Thymus (tissue), 14 donors: ENCODE measurements at places on chromosomes 6 and 20. TPM values are rescaled to one million over a fixed set of nuclear protein-coding genes. Genes with fewer than 3 reads are reported as not detected.

- no peak overlapping the region for H3K4me3 ChIP-seq
- H3K36me3 ChIP-seq: no peaks in the 10 kb centered on the region
- H3K27ac ChIP-seq: no peak overlapping the region
- H3K4me1 ChIP-seq: no peaks in the 10 kb centered on the region
- no peaks in the 10 kb centered on the region for H3K27me3 ChIP-seq
Measured at GRCh38 chr6:140480852-140481251, 1106.4 kb upstream of the CITED2 start.

DNA sequence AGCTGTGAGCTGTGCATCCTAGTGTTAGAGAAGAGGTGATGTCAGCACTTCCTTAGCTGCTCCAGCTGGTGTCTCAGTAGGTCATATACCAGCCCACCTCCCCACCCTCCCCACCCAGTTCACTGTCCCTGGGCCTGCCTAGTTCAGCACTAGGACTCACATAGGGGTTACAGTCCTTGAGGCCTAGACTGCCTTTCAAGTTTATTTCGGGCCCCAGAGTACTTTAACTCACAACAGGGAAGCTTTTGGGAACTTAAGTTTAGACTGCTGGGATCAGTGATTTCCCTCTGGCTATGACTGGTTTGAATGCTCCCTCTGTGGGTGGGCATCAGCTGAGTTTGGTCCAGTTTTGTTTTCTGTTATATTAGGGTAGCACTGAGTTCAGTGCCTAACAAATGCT, 139.2 kb upstream of the MMS22L start:
- DNase-seq: no peak
- no peaks in the 10 kb centered on the region for H3K4me1 ChIP-seq
- H3K27me3 ChIP-seq: no peaks in the 10 kb centered on the region

DNA sequence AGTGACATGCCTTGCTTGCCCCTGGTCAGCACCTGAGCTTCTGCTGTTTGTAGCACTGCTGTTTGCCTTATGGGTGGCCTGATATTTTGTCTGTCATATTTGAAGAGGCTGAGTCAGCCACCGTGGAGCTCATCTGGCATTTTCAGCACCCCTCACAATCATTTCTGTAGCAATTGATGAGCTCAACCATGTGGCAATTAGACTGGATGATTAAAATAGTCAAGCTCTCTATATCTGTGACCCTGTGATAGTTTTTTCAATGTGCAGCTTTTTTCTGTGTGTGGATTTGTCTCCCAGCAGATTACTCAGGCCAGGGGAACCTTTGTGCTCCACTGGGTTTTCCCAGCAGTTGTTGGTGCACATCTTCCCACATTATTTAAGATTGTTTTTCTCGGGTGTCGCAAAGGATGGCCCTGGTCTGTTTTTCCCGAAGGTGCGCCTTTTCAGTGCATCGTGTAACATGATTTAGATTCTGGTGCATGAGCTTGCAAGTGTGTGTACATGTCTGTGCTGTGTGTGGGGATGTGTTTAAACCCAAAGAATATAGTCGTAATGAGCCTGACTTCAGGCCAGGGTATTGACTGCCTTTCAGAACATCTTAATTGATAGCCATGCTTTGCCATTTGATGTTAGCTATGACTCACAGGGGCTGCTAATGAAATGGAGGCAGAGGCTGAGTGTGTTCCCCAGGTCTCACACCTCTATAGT, 31.6 kb upstream of the GLP1R start:
- no peaks in the 10 kb centered on the region for H3K36me3 ChIP-seq
- no peak overlapping the region for H3K27ac ChIP-seq
- H3K4me1 ChIP-seq: no peaks in the 10 kb centered on the region
- H3K27me3 ChIP-seq: no peaks in the 10 kb centered on the region
- H3K4me3 ChIP-seq: no peak overlapping the region

DNA sequence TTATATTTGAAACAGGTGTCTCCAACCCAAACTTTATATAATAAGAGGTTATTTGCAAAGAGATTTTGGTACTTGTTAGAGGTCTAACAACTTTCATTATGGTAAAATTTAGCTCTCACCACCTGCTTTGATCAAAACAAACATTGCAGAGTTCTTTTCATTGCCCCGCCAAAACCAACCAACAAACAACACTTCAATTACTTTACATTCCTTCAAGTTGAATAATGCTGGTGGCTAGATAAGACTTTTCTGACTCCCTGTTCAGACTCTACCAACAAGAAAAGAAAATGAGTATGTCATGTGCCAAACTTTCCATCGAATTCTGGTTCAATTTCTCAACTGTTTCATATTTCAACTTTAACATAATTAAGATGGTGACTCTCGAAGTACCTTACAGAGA, 311.1 kb downstream of the ADGRG6 start:
- no peaks in the 10 kb centered on the region for H3K4me1 ChIP-seq
- no peaks in the 10 kb centered on the region for H3K36me3 ChIP-seq
- no peaks in the 10 kb centered on the region for H3K27me3 ChIP-seq

GRCh38 chr6:137832110-137832509, 34.9 kb upstream of the TNFAIP3 start:
- H3K4me1 ChIP-seq: peaks cover 23% of the 10 kb centered on the region
- H3K4me3 ChIP-seq: no peak overlapping the region
- no peaks in the 10 kb centered on the region for H3K36me3 ChIP-seq
- no peaks in the 10 kb centered on the region for H3K27me3 ChIP-seq

- DNase-seq: no peak
- no peaks in the 10 kb centered on the region for H3K36me3 ChIP-seq
- no peaks in the 10 kb centered on the region for H3K27me3 ChIP-seq
- no peaks in the 10 kb centered on the region for H3K4me1 ChIP-seq
Measured at GRCh38 chr6:103672169-103672568, 1187.5 kb downstream of the HACE1 start.

GRCh38 chr6:159045801-159046200, 1.0 kb upstream of the TAGAP start:
- peaks cover 6% of the 10 kb centered on the region for H3K4me1 ChIP-seq
- H3K27ac ChIP-seq: no peak overlapping the region
- H3K4me3 ChIP-seq: no peak overlapping the region
- H3K36me3 ChIP-seq: peaks cover 16% of the 10 kb centered on the region
- H3K27me3 ChIP-seq: no peaks in the 10 kb centered on the region

GRCh38 chr6:117352466-117353081, 73.2 kb downstream of the ROS1 start:
- H3K36me3 ChIP-seq: no peaks in the 10 kb centered on the region
- DNase-seq: no peak
- no peaks in the 10 kb centered on the region for H3K4me1 ChIP-seq
- H3K27ac ChIP-seq: no peak overlapping the region
- H3K4me3 ChIP-seq: no peak overlapping the region

GRCh38 chr6:1230689-1231605, 81.0 kb upstream of the FOXQ1 start:
- H3K27me3 ChIP-seq: no peaks in the 10 kb centered on the region
- DNase-seq: no peak
- no peaks in the 10 kb centered on the region for H3K36me3 ChIP-seq
- no peak overlapping the region for H3K27ac ChIP-seq
- no peak overlapping the region for H3K4me3 ChIP-seq
- no peaks in the 10 kb centered on the region for H3K4me1 ChIP-seq

DNA sequence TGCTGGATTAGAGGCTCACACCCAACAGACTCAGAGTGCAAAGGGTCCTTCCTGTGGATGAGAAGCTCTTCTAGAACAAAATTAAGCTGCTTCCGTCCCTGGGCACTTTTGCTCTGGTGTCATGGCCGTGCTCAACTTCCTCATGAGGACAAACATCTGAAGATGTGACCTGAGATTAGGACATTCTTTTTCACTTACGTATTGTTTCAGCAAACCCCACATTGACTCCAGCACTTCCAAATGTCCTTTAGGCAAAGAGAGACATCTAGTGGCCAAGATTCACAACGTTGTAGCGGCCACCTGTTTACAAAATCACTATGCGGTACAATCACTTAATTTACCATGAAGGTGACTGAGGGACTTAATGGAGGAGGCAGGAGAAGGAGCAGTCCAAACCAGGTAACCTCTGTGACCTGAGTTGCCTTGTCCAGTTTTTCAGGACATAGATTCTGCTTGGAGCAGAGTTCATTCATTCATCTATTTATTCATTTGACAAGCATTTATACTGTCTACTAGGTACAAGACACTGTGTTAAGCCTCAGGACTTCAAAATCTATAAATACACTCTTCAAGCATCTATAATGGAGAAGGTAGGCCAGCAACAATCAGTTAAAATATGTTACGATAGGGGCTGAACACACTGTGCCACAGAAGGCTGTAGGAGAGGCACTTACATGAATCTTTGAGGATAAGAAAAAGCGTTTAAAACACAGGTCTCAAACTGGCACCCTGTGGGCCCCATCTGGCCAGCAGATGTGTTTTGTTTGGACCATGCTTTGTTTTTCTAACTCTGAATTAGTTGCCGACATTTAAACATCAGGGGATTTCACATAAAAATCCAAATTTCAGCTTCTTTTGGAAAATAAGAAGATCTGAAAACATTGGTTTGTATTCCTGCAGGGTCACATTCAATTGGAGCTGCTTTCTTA, 5.6 kb upstream of the ADGRF1 start:
- no peak overlapping the region for H3K4me3 ChIP-seq
- H3K4me1 ChIP-seq: peaks cover 3% of the 10 kb centered on the region
- no peaks in the 10 kb centered on the region for H3K36me3 ChIP-seq

GRCh38 chr6:33886673-33887144, 82.9 kb upstream of the MLN start:
- no peak overlapping the region for H3K27ac ChIP-seq
- DNase-seq: no peak
- H3K36me3 ChIP-seq: no peaks in the 10 kb centered on the region

DNA sequence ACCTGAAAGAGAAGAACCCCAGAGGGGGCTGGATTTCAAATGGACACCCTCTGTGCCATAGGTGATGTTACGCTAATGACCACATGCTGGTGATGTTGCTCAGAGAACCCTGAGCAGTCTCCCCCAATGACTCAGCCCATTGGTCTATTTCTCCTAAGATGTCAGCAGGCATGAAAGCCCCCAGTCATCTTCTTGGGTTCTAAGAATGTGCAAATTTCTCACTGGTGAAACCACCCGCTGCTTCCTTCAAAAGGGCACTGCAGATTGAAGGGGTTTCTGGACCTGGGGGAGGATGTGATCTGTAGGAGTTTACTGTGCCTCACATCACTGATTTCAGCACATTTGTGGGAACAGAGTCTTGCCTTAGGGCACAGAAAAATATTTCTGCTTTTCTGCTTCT, 298.4 kb upstream of the MOCS1 start:
- no peaks in the 10 kb centered on the region for H3K27me3 ChIP-seq
- H3K36me3 ChIP-seq: no peaks in the 10 kb centered on the region
- H3K4me1 ChIP-seq: peaks cover under 1% of the 10 kb centered on the region
- no peak for DNase-seq

DNA sequence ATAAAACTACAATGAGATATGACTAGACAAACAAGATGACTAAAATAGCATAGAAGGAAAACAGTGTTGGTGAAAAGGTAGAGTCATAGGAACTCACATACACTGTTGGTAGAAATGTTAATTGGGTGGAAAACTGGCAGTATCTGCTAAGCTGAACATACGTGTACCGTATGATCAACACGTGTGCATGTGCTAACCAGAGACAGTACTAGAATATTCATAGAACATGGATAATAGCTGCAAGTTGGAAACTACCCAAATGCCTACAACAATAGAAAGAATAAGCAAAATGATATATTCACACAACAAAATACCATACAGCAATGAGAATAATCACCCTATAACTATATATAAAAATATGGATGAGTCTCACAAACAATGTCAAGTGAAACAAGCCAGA, 184.0 kb downstream of the IBTK start:
- no peaks in the 10 kb centered on the region for H3K36me3 ChIP-seq
- H3K4me1 ChIP-seq: no peaks in the 10 kb centered on the region
- H3K27me3 ChIP-seq: no peaks in the 10 kb centered on the region
- no peak for DNase-seq
- H3K27ac ChIP-seq: no peak overlapping the region

DNA sequence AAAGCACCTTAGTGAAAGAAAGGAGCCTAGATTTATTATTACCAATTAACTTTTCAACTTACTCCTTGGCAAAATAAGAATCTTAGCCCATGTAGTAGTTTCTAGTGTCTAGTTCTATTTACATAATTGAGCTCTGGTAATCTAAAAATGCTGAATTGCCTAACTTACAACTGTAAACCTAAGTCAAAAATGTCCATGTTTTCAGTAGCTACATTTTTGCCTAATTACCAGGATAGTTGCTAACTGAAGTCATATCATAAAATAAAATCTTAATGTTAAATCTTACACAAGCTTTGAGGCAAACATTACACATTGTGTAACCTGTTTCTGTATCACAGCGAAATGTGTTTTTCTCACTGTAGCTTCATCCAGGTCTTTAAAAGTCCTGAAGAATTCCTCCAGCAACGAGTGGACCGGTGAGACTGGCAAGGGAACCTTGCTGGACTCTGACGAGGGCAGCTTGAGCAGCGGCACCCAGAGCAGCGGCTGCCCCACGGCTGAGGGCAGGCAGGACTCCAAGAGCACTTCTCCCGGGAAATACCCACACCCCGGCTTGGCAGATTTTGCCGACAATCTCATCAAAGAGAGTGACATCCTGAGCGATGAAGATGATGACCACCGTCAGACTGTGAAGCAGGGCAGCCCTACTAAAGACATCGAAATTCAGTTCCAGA, 7.6 kb upstream of the CLDN20 start:
- H3K27me3 ChIP-seq: no peaks in the 10 kb centered on the region
- no peak overlapping the region for H3K27ac ChIP-seq
- H3K4me1 ChIP-seq: no peaks in the 10 kb centered on the region
- DNase-seq: no peak
- peaks cover 54% of the 10 kb centered on the region for H3K36me3 ChIP-seq

GRCh38 chr6:129685662-129686031, 24.3 kb downstream of the ARHGAP18 start:
- H3K4me3 ChIP-seq: no peak overlapping the region
- no peaks in the 10 kb centered on the region for H3K27me3 ChIP-seq
- H3K36me3 ChIP-seq: no peaks in the 10 kb centered on the region

DNA sequence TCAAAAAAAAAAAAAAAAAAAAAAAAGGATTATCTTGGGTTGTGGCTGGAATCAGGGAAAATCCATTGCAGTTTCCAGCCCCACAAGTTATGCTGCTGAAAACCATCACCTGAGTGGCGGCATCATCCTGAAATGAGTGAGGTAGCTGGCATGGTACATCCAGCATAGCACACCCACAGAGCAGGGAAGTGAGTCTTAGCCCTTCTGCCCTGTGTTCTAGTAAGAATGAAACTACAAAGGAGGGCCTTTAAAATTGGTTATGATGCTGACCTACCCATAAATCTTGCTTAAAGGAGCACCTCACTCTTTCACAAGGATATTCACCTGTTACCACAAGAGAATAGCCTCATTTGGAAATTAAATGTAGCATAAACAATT, 119.2 kb downstream of the NFATC2 start:
- DNase-seq: no peak
- no peaks in the 10 kb centered on the region for H3K27me3 ChIP-seq
- no peaks in the 10 kb centered on the region for H3K4me1 ChIP-seq
- no peaks in the 10 kb centered on the region for H3K36me3 ChIP-seq
- no peak overlapping the region for H3K4me3 ChIP-seq

DDO gene
- total RNA-seq: 0.14 TPM

PLA2G7 gene
- 9.3 TPM for total RNA-seq

TINAG gene
- total RNA-seq: not detected

TBXT gene
- total RNA-seq: not detected

FAM217B gene
- 10.2 TPM for total RNA-seq

ZNF322 gene
- total RNA-seq: 16.0 TPM

VSX1 gene
- total RNA-seq: 0.09 TPM
